ENCODE measurements at places on chromosomes 11 and 22.

DNA sequence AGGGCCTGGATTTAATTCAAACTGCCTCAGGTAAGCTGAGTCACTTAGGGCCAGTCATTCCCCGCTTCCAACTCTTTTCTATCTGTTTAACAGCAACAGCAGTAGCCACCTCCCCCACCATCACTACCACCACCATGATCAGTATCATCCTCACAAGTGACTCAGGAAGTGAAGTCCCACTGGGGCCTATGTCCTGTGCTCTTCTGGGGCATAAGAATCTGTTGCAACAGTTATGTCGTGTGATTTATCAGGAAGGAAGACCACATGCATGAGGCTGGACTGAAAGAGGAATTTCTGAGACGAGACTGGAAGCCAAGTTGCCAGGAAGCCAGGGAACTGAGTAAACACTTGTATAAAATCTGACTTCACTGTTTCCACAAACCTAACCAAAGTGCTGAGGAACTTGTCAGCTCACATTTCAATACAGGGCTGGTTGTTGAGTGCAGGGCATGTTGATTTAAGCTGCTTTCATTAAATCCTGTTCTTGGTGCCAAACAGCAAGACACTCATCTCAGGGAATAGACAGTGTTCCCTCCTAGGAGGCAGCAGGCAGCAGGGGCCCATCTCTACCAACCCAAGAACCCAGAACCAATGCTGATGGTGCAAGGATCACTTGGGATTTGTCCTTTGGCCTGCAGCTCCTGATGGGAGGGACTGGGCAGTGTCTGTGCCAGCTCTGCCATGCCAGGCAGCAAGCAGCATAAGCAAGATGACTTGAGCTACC is 226.7 kb upstream of the NARS2 start:
- peak; percentile 99 for DNase-seq

DNA sequence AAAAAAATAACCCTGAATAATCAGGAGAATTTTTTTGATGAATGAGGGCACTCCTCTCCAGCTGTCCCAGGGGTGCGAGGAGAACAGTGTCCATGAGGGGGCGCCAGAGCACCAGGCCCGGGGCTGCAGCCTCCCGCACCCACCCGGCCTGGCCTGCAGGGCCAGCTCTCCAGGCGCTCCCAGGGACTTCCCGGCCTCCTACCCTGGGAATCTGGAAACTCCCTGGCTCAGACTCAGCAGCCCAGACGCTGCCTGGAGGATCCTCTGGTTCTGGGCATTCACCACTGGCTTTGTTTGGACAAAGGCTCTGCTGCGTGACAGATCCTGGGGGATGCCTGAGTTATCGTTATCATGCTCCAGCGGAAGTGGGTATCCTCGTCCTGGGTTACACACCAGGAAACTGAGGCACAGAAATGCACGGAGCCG is 31.0 kb downstream of the MCM5 start:
- DNase-seq: peak; percentile 89

DNA sequence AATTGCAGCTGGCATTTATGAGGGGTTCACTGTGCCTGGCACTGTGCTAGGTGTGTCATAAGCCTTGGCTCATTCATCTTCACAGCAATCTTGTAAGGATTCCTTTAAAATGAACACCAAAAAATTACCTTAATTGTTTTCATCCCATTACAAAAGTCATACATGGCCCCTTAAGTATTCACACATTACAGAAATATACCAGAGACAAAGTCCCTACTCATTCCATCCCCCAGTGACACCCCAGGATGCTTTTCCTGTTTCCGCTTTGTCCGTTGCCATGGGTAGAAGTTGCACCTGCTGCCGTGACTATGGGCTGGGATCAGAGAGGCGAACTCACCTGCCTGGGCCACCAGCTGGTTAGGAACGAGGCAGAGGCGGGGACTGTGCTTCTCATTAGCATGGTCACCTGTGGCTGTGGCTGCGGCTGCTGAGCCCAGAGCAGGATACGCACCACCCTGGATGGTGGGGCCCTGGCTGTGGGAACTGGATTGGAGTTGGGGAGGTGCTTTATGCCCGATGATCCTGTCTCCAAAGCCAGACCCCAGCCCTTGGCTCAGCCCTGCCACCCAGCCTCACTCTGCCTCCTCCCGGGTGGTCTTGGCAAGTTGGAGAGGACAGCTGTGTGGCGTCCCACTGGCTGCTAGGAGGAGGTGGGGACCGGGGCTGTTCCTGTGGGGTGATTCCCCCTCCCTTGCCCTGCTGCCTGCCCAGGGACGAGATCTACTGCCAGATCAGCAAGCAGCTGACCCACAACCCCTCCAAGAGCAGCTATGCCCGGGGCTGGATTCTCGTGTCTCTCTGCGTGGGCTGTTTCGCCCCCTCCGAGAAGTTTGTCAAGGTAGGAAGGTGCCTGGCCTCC is 60.8 kb downstream of the MYO7A start:
- DNase-seq: no peak

DNA sequence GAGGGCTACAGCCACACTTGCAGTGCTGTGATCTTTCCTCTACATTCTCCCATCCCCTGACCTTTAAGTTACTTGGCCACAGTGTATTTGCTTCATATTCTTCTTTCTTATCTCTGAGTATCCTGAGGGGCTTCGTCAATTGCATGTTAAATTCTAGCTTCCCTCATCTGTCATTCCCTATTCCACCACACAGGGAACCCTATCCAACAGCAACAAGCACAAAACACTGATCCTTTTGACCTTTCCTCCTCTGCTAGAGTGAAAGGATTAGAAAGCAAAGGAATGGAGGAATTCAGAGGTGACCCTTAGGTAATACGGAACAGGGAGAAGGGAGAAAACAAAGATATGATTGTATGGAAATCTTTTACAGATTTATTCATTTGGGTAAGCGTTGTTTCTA is 1061.7 kb upstream of the TENM4 start:
- DNase-seq: no peak

DNA sequence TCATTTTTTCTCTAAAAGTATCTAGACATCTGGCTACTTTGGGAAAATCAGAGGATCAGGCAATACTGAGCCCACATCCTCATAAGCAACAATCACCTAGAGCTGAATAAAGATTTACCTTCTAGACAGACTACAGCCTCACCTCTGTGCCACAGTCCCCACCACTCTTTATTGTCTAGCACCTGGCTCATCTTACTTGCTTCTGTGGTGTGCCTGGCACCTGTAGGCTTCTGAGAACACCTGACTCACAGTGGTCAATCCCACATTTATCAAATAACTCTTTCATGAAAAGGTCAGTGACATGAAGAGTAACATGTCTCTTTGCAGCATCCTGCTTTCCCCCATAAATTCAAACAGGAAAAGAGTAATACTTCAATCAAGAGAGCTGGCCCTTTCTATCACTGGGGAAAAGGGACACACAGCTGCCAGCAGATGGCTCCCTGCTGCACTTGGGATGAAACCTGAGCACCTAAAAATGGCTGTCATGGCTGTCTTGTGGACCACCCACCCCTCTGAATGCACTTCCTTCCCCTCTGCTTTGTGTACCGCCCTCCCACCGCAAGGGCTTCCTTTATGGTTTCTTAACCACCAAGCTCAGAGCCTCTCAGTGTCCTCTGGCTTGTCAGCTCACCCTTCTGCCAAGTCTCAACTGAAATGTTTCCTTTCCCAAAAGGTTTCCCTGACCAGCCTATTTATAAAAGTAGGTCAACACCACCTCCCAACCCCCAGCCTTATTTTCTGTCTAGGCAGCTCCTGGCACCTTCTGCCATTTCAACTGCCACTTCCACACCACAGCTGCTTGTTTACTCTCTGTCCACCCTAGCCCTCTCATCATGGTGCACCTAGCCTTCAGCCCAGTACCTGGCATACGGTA is 9.3 kb downstream of the TFIP11 start:
- DNase-seq: no peak

Measured in stromal cell of bone marrow (primary cell).